NCI-H510A (cell line): ENCODE measurements at places on chromosomes 2 and 18.

DNA sequence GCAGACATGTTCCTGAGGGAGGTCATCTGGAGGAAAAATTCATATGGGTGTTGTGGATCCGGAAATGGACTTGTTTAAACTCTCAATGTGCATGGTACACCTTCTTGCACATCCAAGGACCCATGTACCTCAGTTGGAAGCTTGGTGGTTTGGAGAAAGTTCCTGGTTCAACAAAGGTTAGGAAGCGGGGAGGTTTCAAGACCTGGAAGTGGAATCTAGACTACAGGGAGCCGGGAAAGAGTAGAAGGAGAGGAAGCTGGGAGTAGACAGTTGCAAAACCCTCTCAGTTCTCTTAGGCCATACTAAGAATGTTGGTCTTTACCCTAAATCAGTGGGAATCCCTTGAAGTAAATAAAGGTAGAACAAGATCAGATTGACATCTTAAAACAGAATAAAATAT, 209.8 kb upstream of the SPOPL start:
- no peak for DNase-seq

- DNase-seq = no peak
Observed at GRCh38 chr2:156321243-156321904, 11.1 kb downstream of the NR4A2 start.

DNA sequence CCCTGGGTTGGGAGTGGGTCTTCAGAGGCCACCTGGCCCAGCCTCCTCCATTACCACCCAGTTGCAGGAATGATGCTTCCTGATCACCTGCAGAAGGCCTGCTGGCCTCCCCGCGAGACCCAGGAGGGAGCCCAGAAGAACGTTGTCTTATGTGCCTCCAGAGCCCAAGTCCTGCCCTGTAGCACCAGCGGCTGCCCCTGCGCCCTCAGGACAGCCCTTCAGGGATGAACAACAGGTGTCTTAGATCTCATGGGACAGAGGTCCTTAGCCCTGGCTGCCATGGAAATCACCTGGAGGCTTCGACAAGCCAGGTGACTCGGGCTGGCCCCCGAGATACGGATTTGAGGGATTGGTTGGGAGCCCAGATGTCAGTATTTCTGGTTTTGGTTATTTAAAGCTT, 278.8 kb downstream of the CELF4 start:
- no peak for DNase-seq

DNA sequence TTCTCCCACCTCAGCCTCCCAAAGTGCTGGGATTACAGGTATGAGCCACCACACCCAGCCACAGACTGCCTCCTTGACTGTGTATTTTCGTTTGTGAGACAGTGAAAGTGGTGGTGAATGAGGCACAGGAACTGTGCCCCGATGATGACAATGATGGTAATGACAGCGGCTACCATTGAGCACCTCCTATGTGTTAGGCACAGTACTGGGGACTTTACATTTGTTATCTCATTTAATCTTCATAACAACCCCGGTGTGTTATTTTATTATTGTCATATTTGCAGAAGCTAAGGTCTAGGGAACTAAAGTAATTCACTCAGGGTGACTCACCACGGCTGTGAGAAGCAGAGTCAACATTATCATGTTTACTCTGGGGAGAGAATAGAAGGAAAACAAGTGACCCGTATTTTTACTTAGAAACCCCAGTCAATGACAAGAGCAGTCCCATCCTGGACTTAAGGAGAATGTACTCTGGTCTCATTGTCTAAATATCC, 77.6 kb upstream of the ALPP start:
- DNase-seq = no peak

DNA sequence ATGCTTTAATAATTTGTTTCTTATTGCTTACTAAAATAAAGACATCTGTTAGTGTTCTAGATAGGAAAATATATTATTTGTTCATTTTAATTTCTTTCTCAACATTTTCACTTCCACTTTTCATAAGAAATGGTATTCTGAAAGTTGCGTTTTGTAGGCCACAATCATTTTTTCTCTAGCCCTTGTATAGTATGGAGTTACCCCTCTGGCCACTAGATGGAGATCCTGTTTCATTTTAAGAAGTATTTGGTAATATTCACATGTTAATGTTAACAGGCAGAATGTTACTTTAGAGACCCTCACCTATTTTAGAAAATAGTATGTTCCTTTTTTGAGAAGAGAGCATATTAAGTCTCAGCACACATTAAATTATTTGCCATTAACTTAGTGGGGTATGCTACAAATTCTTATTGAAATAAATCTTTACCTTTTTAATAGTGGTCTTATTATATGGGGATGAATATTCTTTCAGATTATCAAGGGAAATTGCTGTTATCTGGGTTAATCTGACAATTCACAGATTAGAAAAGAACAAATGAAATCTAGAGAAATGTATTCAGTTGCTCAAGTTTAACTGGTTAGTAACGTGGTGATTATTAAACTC, 73.9 kb upstream of the TTC27 start:
- no peak for DNase-seq

GRCh38 chr2:66021296-66021695, 413.6 kb upstream of the MEIS1 start:
- no peak for DNase-seq

DNA sequence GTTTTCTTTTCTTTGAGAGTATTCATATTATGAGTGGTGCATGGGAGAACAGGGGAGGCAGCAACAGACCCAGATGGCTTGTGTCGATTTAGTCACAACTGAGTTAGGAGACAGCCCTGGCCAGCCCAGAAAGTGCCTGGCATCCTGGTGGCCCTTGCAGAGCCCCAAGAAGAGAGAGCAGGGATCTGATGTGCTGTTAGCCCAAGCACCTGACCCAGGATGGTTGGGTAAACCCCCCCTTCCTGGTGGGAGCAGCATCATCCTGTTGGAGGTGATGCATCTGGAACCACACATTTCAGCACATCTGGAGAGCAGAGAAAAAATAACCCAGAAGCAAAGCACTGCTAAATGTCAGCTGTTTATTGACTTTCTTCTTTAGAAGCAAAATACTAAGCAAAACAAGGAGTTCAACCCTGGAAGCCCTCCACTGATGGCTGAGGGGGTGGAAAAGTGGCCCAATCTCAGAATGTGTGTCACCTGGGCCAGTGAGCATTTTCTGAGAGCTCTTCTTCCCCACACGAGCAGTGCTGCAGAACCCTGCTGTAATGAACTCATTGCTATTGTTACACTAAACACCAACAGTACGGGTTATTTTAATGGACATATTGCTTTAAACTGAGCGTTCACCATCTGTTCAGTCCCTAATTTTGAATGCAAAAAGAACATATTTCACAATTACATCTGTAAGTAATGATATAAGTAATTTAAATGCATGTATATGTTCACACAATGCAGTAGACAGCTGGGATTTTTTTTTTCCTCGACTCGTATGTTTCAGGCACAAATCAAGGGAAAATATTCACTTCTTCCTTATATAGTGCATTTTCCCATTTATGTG, 100.6 kb upstream of the SMIM21 start:
- no peak for DNase-seq
